ENCODE measurements at places on chromosomes 2 and 18.

GRCh38 chr2:106068451-106068850, 125.7 kb downstream of the UXS1 start:
- no peak for DNase-seq

DNA sequence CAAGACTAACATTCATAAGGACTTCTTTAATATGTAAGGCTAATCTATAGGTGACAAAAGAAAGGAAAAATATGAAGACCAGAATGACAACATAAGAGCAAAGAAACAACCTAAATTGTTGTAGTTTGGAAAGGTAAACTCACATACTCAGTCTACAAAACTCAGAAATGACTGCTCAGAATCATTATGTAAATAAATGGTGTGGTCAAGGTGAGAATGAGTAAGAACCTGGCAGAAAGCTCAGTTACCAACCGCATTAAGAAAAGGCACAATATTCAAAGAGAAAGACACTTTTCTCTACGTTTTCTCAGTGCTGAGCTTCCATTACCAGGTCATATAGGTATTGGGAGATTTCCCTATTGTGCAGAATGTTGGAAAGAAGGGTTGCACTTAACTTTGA, 15.8 kb downstream of the ATF2 start:
- DNase-seq, result no peak

- no peak for DNase-seq
Measured at GRCh38 chr2:18356676-18357075, 203.8 kb downstream of the RDH14 start.

- no peak for DNase-seq
Measured at GRCh38 chr2:158922601-158923000, 45.8 kb upstream of the TANC1 start.

DNA sequence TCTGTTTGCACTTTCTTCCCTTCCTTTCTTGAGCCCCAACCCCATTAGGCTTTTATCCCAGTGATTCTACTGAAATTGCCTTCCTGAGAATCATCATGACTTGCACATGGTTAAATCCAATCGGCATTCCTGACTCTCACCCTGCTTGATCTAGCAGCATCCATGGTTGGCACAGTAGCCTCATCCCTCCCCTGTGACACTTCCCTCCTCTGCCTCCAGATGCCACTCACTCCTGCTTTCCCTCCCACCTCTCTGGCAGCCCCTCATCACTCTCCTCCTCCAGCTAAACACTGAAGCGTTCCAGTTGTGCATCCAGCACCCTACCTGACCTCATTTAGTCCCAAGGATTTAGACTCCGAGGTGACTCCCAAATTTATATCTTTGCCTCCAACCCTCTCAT, 114.7 kb downstream of the GALNT14 start:
- DNase-seq, result no peak

DNA sequence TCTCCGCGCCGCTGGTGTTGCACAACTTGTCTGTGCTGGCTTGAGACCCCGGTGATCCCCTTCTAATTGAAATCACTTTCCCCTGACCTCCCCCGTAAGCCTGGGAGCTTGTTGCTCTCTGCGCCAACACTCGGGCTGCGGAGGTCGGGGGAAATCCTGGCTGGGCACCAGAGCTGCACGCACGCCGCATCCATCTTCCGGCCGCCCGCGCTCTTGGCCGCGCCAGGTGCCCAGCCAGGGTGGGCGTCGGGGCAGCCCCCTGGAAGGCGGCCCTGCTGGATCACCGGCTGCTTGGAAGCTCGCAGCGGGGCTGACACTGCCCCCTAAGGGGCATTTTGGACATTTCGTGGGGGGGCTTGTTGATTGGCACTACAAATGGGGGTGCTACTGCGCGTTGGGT, 280.3 kb upstream of the SKOR2 start:
- peak; percentile 19 for DNase-seq

DNA sequence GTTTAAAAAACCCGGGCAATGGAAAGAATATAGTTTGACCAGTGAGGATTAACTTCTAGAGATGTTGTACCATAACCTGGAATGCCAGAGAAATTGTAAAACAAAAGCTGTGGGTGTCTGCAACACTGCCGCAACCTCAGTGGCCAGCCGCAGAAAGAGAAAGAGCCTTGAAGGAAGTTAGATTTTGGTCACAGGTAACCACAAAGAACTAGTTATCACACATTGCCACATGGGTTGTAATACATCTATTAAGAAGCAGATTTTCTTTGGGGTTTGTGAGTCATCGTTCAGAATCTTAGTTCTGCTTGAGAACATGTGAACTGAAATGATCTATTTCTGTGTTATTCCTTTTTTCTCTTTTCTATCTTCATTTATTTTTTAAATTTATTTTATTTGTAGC, 222.9 kb upstream of the AGAP1 start:
- DNase-seq, result no peak

GRCh38 chr2:217360111-217360510, 500.2 kb upstream of the TNP1 start:
- DNase-seq, result no peak

DNA sequence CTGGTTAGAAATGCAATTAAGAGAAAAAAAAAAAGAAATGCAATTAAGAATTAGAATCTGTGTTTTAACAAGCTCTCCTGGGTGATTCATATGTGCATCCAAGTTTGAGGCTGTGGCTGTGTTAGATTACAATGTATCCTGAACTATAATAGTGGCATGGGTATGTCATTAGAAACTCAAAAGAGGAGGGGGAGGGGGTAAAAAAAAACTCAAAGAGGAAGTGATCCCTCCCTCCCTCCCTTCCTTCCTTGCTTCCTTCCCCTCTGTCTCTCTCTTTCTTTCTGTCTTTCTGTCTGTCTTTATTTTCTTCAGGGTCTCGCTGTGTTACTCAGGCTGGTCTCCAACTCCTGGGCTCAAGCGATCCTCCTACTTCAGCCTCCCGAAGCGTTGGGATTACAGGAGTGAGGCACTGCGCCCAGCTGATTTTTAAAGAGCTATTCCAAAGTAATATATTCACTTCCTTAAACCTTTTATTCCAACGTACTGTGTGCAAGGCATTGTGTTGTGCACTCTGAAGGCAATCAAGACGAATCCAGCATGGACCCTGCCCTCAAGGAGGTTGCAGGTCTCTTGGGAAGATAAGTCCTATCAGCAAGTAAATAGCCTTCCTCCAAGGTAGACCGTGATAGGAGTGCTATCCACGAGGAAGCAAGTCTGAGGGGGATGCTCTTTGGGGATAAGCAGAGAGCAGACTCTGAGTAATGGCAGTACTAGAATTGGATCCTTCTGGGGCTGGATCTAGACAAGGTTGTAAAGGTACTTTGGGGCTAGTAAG, 35.9 kb upstream of the MCFD2 start:
- DNase-seq, result no peak
